ENCODE measurements at places on chromosomes 1 and 21. TPM values are rescaled to one million over a fixed set of nuclear protein-coding genes. Genes with fewer than 3 reads are reported as not detected.

The KTI12 gene
- polyA plus RNA-seq: 38.8 TPM

The PPFIA4 gene
- polyA plus RNA-seq: not detected

The NUP210L gene
- polyA plus RNA-seq: 0.06 TPM

GRCh38 chr21:43034101-43034500, 41.5 kb downstream of the CBS start:
- no peak overlapping the region for H3K4me3 ChIP-seq
- peaks cover 7% of the 10 kb centered on the region for H3K36me3 ChIP-seq
- DNase-seq: no peak

- DNase-seq: no peak
- no peaks in the 10 kb centered on the region for H3K4me1 ChIP-seq
- H3K27ac ChIP-seq: no peak overlapping the region
- H3K36me3 ChIP-seq: no peaks in the 10 kb centered on the region
- no peaks in the 10 kb centered on the region for H3K27me3 ChIP-seq
- no peak overlapping the region for H3K4me3 ChIP-seq
Measured at GRCh38 chr1:48493970-48494769, 22.2 kb upstream of the SPATA6 start.

DNA sequence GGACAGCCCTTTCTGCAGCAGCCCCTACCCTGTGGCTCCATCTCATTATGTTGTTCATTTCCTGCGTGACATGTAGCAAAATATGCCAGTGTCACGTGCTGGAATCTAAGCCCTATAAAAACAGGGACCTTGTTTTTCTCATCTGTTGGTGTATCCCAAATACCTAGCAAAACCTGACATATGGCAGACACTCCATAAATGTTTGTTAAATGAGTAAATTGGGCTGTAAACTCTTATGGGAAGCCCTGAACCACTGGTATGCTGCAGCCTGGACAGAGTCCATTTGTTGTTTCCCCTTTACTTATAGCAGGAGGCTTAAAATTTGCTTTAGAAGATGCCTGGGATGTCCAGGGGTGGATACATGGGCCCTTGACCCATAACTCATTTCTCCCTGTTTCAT, 363.8 kb downstream of the NPHP4 start:
- H3K4me1 ChIP-seq: no peaks in the 10 kb centered on the region
- H3K27me3 ChIP-seq: no peaks in the 10 kb centered on the region
- DNase-seq: no peak
- H3K36me3 ChIP-seq: no peaks in the 10 kb centered on the region
- no peak overlapping the region for H3K27ac ChIP-seq
